ENCODE measurements at places on chromosomes 11 and 22. TPM values are rescaled to one million over a fixed set of nuclear protein-coding genes. Genes with fewer than 3 reads are reported as not detected.

DNA sequence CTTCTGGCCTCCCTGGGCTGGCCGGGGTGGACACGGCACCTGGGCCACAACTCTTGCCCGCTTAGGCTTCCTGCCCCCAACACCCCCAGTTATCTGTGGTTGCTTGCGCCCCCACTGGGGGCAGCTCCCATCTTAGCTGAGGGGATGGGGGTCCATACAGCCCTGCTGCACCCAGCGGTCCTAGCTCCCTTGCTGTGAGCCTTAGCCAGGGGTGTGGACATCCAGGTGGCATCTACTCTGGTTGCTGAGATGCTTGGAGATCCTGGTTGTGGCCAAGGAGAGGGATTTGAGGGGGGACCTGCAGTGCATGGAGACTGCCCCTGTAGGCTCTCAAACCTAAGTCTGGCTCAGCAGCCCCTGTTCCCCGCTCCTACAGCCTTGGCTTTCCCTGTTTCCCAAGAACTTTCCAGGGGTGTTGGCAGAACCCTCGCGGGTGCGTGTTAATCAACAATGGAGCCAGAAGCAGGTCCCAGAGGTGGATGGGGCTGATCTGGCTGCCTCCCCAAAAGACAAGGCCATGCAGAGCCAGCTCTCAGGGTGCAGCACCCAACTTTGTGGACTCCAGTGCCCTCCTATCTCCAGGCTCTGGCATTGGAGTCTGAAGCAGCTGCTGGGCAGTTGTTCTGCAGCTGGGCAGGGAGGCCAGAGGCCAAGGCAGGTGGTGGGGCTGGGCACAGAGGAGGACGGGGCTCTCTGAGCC lies 3.3 kb downstream of the KCNQ1 start:
- H3K4me3 ChIP-seq: no peak overlapping the region
- H3K27ac ChIP-seq: no peak overlapping the region
- peaks cover 52% of the 10 kb centered on the region for H3K27me3 ChIP-seq

- H3K4me1 ChIP-seq: peaks cover 17% of the 10 kb centered on the region
- DNase-seq: no peak
These were observed 71.7 kb upstream of the EED start for GRCh38 chr11:86172894-86173293.

- no peak overlapping the region for H3K27ac ChIP-seq
- H3K27me3 ChIP-seq: no peaks in the 10 kb centered on the region
- no peak overlapping the region for H3K4me3 ChIP-seq
- DNase-seq: no peak
These were observed 379.3 kb downstream of the INSC start for GRCh38 chr11:15493921-15494620.

GRCh38 chr11:116536416-116536815 lies 236.4 kb downstream of the BUD13 start:
- H3K4me1 ChIP-seq: no peaks in the 10 kb centered on the region
- DNase-seq: no peak
- no peak overlapping the region for H3K4me3 ChIP-seq
- no peak overlapping the region for H3K27ac ChIP-seq
- H3K27me3 ChIP-seq: no peaks in the 10 kb centered on the region
- no peaks in the 10 kb centered on the region for H3K36me3 ChIP-seq

The ACTN3 gene
- total RNA-seq: not detected

The SNX15 gene
- 33.3 TPM for total RNA-seq

The HBG2 gene
- not detected for total RNA-seq
